ENCODE measurements at places on chromosomes 6 and 20. TPM values are rescaled to one million over a fixed set of nuclear protein-coding genes. Genes with fewer than 3 reads are reported as not detected.

Gene C20orf204
- 0.34 TPM for total RNA-seq

Gene RUNX2
- 0.34 TPM for total RNA-seq

Gene HLA-DRB5
- total RNA-seq, result not detected

Gene MLN
- total RNA-seq, result not detected

Gene C20orf141
- total RNA-seq, result not detected

Gene RFX6
- total RNA-seq, result not detected

Gene WFDC11
- total RNA-seq, result not detected

Gene HTR1E
- not detected for total RNA-seq

Gene RCAN2
- under 0.01 TPM for total RNA-seq

Gene LHFPL5
- total RNA-seq, result 0.07 TPM

Gene SLC17A1
- total RNA-seq, result not detected

Gene SMLR1
- total RNA-seq, result not detected

Gene RAD21L1
- total RNA-seq, result not detected

Gene EMILIN3
- total RNA-seq, result not detected

Gene KCNQ5
- 3.0 TPM for total RNA-seq

Gene PCNA
- total RNA-seq, result 61.9 TPM

Gene BANF2
- not detected for total RNA-seq

Gene KHDC1
- 0.68 TPM for total RNA-seq

Gene PEX7
- total RNA-seq, result 14.7 TPM

Gene ZNF184
- total RNA-seq, result 8.0 TPM

Gene FKBP5
- total RNA-seq, result 131 TPM

Gene C6orf118
- total RNA-seq, result not detected

Gene WFDC10A
- not detected for total RNA-seq

Gene CARMIL1
- 17.4 TPM for total RNA-seq

Gene OXT
- not detected for total RNA-seq

Gene TBXT
- total RNA-seq, result not detected

Gene IRF4
- under 0.01 TPM for total RNA-seq

Gene BTNL2
- total RNA-seq, result not detected

Gene SEMG1
- total RNA-seq, result not detected

Gene HLA-DQA1
- not detected for total RNA-seq

Gene TNNC2
- total RNA-seq, result not detected

Gene DEFB128
- not detected for total RNA-seq

Gene MLIP
- 2.8 TPM for total RNA-seq

Gene TCF21
- not detected for total RNA-seq

Gene ASIP
- not detected for total RNA-seq

Gene TFAP2B
- not detected for total RNA-seq

Gene CLDN20
- total RNA-seq, result not detected

Gene NEDD9
- 8.5 TPM for total RNA-seq

Gene TFAP2D
- not detected for total RNA-seq
